ENCODE measurements at places on chromosomes 12 and 14.

GRCh38 chr14:77681196-77682157, 26.3 kb downstream of the ALKBH1 start:
- no peak for DNase-seq

- DNase-seq: peak; percentile 74
Observed at GRCh38 chr14:100569734-100570286, 17.4 kb downstream of the BEGAIN start.

DNA sequence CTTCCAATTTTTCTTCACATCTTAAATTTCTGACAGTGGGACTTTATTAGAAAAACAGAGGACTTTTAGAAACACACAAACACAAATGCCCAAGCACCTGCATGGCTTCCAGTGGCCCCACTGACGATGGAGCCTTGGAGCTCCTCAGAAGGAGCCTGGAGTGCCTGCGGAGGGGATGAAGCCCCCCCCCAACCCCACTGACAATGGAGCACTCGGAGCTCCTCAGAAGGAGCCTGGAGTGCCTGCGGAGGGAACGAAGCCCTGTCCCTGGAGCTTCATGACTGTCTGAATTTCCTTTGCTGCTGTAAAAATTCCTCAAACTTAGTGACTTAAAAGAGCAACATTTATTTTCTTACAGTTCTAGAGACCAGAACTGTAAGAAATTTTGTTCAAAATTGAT, 80.1 kb upstream of the VRK1 start:
- DNase-seq: no peak

DNA sequence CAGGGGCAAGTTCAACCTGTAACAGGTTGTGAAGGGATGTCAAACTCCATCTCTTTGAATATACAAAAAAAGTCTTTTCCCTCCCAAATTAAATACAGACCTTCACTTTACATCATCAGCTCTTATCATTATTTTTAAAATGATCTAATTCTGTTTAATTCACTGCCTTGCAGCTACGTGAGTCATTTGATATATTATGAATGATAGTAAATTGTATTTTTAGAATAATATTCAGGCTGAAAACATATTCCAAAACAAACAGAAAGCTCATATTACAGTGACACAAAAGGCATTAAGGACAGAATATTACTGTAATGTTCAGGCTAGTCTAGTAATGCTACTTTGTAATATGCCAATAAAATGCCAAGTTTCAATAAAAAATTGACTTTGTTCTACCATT, 53.3 kb downstream of the BCAT1 start:
- no peak for DNase-seq

GRCh38 chr14:38202444-38203191, 5.1 kb upstream of the SSTR1 start:
- no peak for DNase-seq

- peak; percentile 48 for DNase-seq
Observed at GRCh38 chr12:49369411-49370145, 2.3 kb downstream of the SPATS2 start.

DNA sequence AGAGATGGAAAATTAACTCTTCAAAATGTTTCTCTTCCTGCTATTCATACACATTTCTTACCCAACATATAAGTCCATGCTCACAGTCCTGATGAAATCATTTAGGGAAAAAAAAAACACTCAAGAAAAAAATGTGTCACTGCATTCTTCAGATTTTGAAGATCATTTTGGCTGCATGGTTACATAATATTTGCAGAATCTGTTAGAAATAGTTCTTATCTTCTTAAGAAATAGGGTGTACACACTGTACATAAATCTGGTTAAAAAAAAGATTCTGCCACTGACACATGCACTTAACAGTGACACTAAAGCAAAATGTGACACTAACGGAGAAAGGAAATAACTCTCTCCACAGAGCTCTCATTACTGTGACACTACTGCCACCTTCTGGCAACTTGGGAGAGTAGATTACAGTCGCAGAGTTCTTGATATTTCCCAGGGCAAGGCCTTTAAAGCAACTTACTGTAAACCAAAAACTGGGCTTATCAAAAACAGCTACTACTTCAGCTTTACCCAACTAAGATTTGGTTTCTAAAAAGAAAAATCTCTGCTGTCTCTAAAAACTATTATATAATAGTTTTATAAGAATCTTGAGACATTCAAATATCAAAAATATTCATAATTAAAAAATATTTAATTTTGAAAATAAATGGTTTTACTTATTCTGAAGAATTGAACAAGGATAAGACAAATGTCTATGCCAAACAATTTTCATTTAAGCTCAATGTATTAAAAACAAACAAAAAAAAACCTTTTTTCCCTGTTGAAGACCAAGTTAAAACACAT, 65.0 kb downstream of the SETD3 start:
- peak; percentile 96 for DNase-seq

GRCh38 chr12:111204788-111205241, 164.1 kb downstream of the PHETA1 start:
- DNase-seq: no peak

GRCh38 chr12:52191841-52192791, at the start of gene KRT80:
TSS of gene KRT80 (minus strand) at chr12:52192014. CDS start at chr12:52191902, 112 bp downstream.
- DNase-seq: peak; percentile 71

DNA sequence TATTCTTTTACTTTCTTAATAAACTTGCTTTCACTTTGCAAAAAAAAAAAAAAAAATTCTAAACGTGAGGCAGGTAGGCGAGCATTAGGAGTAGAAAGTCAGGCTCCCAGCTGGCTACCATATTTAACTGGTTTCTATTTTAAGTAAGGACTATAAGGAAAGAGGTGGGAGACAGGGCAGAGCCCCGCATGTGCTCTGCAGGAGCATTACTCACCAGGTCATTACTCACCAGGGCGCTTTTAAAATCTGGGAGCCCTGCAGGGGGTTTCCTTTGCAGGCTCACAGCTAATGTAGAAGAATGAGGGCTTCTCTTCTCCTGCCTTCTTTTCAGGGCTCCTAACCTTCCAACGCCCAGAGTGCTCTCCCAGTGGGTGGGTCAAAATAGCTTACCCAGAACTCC, 14.0 kb upstream of the DPF3 start:
- DNase-seq: no peak

DNA sequence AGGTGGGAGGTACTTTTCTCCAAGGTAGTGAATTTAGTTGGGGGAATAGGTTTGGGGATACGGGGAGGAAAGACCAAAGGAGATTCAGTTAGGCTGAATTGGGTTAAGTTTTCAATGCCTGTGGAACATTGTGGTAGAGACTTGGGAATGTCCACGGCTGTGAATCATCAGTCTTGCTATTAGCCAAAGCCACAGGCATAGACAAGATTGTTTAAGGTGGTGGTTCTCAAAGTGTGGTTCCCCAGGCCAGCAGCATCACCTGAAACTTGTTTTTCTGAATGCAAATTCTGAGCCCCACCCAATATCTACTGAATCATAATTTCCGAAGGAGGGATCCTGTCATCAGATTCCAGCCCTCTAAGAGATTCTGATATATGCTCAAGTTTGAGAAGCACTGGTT, 316.2 kb downstream of the EGLN3 start:
- no peak for DNase-seq

- DNase-seq: peak; percentile 76
Observed at GRCh38 chr14:94048691-94049624, 22.8 kb downstream of the OTUB2 start.

- DNase-seq: no peak
Observed at GRCh38 chr12:106235770-106236169, 12.1 kb downstream of the CKAP4 start.

DNA sequence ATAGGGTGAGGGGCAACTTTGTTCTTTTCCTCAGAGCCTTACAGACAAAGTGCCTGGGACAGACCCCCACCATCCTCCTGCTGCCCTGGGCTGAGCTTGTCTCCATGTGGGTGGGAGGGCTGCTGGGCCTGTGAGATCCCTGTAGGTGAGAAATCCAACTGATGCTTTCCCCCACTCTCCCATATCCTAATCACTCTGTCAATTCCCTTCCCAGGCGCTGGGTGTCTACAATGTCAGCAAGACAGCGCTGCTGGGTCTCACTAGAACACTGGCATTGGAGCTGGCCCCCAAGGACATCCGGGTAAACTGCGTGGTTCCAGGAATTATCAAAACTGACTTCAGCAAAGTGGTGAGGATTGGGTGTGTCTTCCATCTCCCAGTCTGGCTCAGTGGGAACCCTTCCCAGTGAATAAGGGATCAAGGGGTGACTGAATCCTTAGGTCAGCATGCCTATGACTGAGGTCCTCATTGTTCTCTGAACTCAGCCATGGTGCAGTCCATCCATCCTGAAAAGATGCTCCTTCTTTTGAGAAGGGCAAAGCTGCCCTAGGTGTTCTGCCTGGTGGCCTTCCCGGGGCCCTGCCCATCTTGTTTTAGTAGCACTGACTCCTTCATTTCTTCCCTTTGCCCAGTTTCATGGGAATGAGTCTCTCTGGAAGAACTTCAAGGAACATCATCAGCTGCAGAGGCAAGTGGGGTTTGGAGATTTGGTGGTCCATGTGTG, 8.2 kb downstream of the DHRS2 start:
- DNase-seq: no peak

DNA sequence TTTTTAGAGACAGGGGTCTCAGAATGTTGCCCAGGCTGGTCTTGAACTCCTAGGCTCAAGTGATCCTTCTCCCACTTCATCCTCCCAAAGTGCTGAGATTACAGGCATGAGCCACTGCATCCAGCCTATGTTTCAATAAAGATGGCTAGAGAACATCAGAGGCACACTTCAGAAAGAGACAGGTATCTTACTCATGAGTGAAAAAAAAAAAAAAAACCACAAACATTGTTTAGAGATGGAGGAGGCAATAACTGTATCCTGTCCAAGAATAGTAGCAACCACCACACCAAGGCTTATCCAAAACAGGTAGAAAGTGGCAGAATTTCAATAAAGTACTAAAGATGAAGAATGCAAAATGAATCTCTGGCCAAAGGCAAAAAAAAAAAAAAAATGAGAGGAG, 30.3 kb downstream of the EEA1 start:
- no peak for DNase-seq

DNA sequence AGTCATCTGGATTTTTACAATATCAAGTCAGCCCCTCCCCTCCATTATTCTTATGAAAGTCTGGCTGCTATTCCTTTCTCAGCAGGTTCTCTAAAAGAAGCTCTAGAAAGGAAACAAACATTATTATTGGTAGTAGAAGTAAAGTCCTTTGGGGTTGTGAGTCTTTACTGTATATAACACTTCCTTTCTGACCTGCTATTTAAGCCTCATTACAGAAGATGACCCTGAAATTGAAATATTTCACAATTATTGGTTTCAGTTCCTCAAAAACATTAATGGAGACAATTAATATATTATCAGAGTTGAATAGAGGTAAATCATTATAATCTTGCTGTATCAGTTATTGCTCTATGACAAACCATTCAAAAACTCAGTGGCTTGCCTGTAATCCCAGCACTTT, 19.3 kb downstream of the PLEKHA5 start:
- DNase-seq: no peak

DNA sequence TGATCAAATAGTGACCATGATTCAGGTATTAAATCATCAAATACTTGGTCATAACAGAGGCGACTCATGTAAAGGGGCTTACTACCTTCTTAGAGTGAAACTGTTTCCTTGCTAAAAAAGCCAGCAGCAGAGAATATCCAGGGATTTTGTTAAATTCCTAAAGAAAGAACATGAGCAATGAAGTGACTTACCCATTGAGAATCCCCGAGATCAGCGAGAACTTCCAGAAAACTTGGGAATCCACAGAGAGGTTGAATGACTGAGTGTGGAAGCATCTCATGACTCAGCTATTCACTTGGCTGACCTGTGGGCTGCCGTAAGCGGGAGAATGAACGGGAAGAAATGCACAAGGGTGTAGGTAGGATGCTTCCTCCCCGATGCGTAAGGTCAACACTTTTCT, 85.3 kb upstream of the KCNA1 start:
- no peak for DNase-seq

DNA sequence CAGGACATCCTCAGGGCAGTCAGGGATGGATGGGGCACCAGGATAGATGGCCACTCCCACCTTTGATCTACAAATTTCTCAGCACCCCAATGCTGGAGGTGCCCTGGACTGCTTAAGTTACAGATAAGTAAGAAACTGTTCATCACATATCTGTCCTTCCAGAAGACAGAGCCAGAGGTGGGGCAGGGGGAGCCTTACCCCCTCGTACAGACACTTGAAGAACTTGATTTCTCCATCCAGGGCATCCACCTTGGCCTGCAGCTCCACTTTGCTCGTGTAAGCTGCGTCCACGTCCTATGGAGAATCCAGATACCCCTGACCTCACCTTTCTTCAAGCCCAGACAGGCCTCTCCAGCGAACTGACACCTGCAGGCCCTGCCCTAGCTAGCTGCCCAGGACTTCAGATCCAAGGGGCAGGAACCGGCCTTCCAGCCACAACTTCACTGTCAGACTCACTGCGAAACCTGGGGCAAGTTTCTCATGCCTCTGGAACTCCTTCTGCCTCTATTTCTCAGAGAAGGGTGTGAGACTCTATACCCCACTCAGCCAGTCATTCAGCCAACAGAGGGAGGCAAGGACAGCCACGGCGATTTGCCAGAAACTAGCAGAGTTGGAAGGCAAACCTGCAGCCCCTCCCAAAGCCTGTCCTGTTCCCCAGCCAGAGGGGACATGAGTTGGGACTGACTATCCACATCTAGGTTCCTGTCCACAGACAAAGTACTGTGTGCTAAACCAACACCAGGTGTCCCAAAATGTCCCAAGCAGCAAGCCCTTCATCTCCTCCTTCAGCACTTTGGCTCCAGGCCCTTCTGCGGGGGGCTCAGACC, 3.8 kb downstream of the KRT73 start:
- DNase-seq: no peak

GRCh38 chr12:6266541-6266966, 43.9 kb upstream of the PLEKHG6 start:
- peak; percentile 42 for DNase-seq

DNA sequence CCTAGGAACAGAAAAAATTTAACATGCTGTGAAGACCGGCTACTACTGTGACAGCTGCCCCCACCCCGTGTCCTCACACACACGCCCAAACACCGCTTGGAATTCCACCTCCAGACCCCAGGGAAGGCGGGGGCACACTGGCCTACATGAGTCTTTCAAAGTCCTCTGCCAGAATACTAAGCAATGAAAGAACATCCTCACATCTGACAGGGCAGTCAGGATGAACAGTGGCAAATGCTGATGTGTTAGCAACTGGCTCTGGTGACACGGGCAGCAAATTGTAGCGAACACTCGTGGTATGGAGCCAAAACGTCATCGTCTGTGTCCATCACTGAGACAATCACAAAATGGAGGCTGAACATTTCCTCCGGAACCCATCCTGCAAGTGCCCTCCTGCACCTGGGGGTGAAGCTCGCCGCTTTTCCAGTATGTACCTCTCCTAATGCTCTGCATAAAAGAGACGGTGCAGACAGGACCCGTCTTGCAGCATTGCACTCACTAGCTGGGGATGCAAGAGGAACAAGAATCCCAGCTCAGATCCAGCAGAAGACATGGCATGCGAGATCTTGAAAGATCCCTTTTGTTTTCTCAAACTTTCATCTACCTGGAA, 94.8 kb downstream of the BCL11B start:
- DNase-seq: no peak

DNA sequence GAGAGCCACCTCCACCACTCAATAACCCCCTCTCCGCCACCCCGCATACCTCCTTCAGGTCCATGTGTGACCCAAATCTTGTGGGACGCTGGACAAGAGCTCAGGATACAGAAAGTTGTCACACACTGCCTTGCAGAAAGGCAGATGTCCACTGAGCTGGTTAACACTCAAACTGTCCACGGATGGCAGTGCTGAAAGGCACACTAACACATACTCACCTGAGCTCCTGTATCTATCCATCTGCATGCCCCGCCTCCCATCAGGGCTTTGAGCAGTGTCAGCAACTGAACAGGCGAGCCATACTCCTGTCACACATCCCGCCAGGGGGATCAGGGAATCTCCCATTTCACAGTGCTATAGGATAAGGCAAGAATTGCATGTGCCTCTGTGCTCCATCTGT, 642.0 kb downstream of the GALC start:
- DNase-seq: no peak

- DNase-seq: peak; percentile 55
Observed at GRCh38 chr12:111330800-111331752, 37.8 kb downstream of the PHETA1 start.

Data from eye (tissue), 1 donor.